GM12878 (cell line): ENCODE measurements at places on chromosomes 2 and 18. TPM values are rescaled to one million over a fixed set of nuclear protein-coding genes. Genes with fewer than 3 reads are reported as not detected.

GALNT13 gene
- total RNA-seq = not detected in 2 replicates

ATP6V1C2 gene
- total RNA-seq = not detected in 2 replicates

DPYSL5 gene
- total RNA-seq = not detected in 2 replicates

XIRP2 gene
- not detected in 2 replicates for total RNA-seq

CD8B gene
- total RNA-seq = 0.21 TPM in 1 of 2 replicates, not detected in the other

CYP27A1 gene
- 0.61 and 0.72 TPM in 2 replicates for total RNA-seq

NDUFAF7 gene
- 17.1 and 21.1 TPM in 2 replicates for total RNA-seq

HOXD12 gene
- total RNA-seq = not detected in 2 replicates
